ENCODE measurements at places on chromosomes 3 and 15.

- DNase-seq: no peak
Measured at GRCh38 chr15:53472883-53473282, 286.6 kb downstream of the WDR72 start.

DNA sequence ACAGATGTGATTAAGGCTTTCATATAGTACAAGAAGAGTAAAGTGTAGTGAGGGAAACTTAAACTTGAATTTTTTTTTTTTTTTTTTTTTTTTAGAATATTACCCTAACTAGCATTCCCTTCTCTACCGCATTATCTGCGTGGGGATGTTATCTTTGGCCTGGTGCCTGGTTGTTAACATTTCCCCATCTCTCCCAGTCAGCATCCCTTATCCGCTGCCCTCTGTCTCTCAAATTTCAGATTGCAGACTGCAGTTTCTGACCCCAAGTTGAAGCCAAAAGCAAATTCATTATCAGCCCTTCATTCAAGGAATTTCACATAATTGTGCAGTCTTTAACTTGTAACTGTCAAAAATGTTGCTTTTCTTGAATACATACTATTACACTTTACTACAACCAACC is 353.0 kb downstream of the PLOD2 start:
- DNase-seq: no peak

DNA sequence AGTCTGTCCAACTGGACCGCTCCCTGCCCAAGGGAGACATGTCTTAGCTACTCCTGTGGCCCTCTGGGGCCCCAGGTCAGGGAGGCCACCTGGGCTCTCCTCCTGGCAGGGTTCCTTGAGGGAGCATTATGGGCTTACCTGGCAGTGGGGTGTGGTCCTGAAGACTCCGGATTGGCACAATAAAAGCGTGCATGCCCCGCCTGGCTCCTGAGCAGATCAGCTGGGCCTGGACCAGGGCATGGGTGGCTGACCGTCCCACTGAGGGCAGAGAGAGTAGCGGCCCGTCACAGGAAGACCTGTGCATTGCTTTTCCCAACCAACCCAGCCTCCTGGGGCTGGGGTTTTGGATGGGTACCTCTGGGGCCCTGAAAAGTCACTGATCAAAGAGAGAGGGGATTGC is 5.4 kb downstream of the ACOX2 start:
- no peak for DNase-seq

DNA sequence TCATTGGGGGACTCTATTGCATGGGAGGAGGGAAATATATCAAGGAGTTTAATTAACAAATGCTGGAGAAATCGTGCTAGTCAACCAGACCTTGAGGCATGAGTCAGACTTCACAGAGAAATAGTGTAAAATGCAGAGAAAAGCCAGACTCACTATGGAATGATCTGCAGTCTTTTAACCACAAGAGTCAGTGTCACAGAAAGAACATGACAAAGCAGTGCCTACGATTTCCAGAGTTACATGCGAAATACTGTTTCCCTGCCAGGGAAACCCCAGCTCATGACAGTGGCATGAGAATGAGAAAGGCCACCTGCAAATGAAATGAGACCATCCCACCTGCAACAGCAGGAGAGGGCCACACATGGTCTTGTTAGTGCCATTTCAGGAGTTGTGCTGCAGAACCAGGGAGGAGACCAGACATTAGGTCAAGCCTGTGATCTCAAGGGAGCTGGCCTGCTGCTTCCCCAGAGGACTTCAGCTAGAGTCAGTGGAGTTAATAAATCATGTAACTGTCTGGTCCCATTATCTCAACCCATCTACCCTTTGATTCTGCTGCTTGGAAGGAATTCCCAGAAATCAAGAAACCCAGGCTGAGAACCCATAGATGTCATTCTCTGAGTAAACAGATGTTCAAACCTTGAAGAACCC is 79.0 kb downstream of the ERC2 start:
- no peak for DNase-seq

- DNase-seq: no peak
Measured at GRCh38 chr3:30518181-30518864, 88.1 kb upstream of the TGFBR2 start.

- DNase-seq: no peak
Measured at GRCh38 chr3:150790629-150791028, 27.7 kb upstream of the SIAH2 start.

DNA sequence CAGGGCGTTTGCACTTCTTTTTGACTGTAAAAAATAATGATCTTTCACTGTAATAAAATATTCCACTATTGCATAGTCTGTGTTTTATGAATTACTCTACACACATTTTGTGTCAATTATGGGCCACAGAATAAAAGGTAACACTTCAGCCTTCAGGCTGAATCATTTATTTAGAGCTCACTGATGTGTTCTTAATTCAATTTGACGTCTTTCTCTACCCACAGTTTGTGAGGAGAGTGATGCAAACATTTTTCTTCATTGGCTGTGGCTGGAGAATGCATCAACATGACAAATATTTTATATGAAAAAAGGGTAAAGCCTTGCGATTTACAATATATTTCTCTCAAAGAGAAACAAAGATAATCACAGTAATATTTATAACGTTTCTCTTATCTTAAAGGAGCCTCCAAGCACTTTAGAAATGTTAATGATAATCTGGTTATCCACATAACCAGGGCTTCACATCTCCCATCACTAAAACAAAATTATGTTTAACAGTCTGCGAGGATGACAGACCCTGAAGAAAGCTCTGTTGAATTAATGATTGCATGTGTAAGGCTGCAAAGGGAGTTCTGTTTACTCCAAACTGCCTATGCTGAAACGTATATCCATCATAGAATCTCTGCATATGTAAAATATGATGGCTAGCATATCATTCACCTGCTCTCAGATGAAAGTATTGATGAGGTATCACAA is 951.3 kb downstream of the ZPLD1 start:
- no peak for DNase-seq

- no peak for DNase-seq
Measured at GRCh38 chr15:70437882-70438451, 325.4 kb downstream of the UACA start.

DNA sequence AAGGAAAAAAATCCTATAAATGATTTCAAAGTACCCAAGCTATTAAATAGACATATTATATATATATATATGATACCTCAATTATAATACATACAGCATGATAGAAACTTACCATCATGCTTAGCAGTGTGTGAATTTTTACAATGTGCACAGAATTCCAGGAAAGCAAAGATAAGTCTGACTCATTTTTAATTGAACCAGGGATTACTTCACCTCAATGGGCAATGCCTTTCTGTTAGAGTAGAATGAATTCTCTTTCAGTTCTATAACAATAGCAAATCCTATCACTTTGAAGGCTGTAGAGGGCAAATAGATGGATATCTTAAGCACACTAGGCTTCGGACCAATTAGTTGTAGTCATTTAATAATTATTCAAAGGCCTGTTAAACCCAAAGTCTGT is 54.8 kb upstream of the P3H2 start:
- no peak for DNase-seq

- DNase-seq: no peak
Measured at GRCh38 chr15:33182926-33183325, 11.6 kb downstream of the FMN1 start.

DNA sequence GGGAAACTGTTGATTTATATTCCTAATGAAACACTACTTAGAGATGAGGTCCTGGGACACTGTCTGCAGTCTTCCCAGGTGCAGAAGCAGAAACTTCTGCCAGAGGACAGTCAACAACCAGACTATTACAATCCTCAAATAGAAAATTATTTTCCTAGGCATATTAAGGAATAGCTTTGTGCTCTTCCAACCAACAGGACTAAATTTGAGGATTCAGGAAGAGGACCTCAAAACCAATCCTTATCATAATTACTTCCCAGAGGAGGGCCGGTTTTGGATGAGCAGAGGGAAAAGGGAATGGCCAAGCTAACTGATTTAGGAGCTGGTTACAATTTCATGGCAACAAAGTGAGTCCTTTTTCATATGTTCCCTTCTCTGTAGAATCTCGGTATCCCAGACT is 21.0 kb downstream of the ALDH1A2 start:
- DNase-seq: no peak

- no peak for DNase-seq
Measured at GRCh38 chr15:80405970-80406369, 1.8 kb downstream of the ARNT2 start.
